ENCODE measurements at places on chromosomes 3 and 15.

GRCh38 chr15:67760901-67761300 is 64.4 kb upstream of the SKOR1 start:
- DNase-seq = no peak

GRCh38 chr15:100944986-100945385 is 25.8 kb downstream of the LRRK1 start:
- DNase-seq = no peak

GRCh38 chr3:182738583-182739411 is 54.5 kb upstream of the ATP11B start:
- no peak for DNase-seq

DNA sequence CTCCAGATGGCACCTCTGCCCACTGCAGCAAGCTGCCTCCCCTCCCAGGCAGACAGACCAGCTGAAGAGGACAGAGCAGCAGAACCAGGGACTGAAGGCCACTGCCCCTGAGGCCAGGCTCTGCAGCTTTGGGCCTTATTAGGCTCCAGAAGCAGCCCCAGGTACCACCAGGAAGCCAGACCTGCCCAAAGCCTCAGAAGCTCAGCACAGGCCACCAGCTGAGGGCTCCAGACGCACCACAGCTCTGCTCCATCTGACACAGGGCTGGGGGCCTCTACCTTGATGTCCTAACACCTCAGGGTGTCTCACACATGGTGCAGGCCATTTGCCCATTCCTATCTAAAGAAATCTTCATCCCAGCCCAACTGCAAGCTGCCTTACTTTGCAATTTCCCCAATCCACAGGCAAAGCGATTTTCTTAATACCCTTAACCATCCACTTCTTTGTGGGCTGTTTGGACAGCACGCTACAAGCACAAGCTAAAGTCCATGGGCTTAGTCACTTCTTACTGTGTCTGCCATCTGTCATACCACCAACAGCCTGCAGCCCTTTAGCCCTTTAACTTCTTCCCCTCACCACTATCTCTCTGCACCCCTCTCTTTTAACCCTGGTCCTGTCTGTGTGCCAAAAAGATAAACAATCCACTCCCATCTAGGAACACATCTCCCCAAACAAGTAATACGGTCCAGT is 112.1 kb downstream of the IQSEC1 start:
- DNase-seq = no peak

DNA sequence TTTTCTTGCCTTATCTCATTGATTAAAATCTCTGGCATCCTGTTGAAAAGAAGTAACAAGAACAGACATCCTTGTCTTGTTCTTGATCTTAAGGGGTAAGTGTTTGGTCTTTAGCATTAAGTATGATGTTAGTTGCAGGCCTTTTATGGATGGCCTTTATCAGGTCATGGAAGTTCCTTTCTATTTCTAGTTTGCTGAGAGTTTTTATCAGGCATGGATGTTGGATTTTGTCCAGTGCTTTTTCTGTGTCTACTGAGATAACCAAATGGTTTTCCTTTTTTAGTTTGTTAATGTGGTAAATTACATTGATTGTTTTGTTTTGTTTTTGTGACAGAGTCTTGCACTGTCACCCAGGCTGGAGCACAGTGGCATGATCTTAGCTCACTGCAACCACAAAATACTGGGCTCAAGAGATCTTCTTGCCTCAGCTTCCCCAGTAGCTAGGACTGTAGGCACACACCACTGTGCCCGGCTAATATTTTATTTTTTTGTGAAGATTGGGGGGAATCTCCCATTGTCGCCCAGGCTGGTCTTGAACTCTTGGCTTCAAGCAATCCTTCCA is 26.3 kb downstream of the MRAS start:
- DNase-seq = no peak

DNA sequence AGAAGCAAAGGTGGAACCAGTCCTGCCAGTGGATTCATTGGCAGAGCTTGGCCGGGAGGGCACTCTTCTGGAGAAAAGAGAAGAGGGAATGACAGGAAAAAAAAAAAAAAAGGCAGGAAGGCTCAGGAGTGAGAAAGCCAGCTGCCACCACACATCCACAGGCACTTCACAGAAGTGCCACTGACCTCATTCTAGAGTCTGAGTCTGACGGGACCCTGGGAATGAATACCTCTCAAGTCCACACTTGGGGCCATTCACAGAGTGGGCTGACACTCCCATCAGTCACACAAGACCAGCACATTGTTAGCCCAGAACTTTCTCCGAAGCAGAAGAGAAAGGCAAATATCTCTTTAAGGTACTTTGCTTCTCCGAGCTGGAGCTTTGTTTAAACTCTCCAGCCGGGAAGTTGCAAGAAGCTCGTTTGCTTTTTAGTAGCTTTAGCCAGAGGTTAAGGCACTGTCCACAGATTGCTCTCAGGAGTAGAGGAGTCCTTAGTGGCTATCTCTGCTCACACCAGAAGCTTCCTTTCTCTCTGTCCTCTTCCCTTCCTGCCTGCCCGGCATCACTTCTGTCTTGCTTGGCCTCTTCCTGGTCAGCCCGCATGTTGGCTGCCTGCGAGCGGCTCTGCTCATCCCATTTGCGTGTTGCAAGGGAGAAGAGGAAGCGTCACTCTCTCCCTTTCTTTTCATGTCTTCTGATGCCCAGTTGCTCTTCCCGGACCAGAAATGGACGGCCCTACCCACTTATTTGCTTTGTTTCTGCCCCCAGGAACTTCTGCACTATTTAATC is 53.8 kb downstream of the CMTM6 start:
- DNase-seq = no peak

GRCh38 chr3:151421938-151422337 is 37.4 kb upstream of the P2RY12 start:
- DNase-seq = no peak

DNA sequence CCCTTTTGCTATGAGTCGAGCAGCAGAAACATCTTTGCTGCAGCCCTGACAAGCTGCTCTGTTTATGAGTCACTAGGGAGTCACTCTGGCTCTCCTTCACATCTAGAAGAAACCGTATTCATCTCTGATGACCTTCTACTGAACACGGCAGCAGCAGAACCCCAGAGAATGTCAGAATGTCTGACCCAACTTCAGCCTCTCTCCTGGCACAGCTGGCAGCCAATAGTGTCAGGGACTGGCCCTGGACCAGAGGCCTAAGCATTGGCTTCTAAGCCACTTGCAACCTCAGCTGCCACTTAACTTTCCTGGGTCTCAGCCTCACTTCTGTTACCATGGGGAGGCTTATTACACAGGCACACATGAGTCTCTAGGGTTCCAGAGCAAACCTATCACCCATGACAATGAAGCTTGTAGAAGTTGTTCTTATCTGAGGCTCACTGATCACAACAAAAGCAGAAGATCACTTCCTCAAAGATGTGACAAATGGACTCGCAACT is 184.1 kb upstream of the TLE3 start:
- DNase-seq = peak; percentile 68

DNA sequence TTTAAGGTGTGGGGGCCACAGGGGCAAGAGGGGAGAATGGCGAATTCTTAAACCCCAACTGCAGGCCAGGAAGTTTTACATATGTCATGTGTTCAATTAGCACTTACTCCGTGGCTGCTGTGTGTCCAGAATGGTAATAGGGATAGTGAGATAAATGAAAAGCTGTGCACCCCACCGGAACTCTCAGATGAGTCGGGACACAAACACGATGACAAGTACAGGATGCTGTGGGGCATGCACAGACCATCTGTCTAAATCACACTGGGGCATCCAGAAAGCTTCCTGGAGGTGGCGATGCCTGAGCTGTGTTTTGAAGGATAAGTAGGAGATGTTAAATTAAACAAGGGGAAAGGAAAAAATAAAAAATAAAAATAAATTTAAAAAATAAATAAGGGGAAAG is 18.3 kb upstream of the TMEM158 start:
- no peak for DNase-seq

- no peak for DNase-seq
These were observed 397.8 kb upstream of the NR2F2 start for GRCh38 chr15:95932676-95933075.

DNA sequence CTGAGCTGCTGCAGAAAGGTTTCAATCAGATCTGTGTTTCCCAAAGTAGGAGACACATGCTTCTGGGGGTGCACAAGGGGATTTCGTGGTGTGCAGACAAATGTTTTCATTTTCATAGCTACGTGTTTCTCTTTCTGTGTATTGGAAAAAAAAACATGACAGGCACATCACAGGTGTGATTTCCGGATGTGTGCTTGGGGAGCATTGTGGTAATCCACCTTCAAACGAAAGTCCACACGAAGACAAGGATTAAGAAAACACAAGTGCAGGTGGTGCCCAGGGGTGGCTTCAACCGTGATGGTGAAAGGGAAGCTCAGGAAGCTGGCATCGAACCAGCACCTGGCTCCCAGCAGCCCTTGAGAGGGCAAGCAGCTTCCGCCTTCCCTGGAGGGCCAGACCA is 164.6 kb upstream of the LINGO1 start:
- no peak for DNase-seq

DNA sequence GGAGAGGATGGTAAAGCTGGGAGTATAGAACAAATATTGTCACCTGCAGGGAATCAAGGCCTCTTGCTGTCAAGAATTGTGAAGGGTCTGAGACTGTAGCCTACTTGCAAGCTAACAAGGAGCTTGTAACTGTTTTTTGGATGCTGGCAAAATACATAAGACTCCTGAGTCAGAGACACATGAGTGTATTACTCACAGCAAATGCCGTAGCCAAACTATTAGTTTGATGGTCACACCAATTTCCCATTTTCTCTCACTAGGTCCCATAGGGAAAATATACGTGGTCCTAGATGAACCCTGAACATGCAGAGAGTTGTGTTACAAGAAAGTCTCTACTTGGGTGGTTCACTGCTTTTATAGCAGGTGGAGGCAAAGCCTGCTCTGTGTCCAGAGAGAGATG is 44.7 kb upstream of the LIPC start:
- no peak for DNase-seq

- DNase-seq = no peak
These were observed 24.7 kb upstream of the TM2D3 start for GRCh38 chr15:101676921-101677329.

DNA sequence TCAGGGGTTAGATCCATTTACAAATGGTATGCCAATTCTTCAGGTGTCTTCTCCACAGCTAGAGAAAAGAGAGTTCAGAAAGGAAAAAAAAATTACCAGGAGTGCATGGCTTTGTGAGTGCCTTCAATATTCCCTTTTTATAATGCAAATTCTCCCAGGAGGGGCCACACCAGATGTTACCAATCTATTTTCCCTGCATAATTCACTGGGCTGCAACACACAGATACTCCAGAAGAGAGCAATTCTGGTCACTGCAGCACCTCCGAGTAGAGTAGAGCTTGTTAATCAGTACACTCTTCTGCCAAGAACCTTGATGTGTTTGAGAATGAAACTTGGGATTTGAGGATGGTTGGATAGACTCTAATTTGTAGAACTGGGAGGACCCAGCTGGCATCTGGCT is 80.7 kb upstream of the SPRED1 start:
- no peak for DNase-seq

GRCh38 chr15:70049701-70050301 is 47.9 kb downstream of the TLE3 start:
- no peak for DNase-seq

DNA sequence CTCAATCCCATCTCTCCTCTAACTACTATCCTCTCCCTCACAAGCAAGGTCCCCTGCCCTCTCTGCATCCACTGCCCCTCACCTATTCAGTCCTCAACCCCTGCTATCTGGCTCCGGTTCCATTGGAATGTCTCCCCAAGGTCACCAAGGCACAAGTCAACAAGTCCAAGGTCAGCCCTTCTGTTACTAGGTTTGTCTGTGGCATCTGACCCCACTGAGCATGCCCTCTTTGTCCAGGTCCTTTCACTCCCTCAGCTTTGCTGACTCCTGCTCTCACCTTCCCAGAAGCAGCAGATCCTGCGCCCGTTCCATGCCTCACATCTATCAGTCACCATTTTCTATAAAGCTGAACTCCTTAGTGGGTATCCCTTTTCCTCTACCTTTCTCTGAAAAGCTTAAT is 8.3 kb upstream of the SEMA7A start:
- no peak for DNase-seq

DNA sequence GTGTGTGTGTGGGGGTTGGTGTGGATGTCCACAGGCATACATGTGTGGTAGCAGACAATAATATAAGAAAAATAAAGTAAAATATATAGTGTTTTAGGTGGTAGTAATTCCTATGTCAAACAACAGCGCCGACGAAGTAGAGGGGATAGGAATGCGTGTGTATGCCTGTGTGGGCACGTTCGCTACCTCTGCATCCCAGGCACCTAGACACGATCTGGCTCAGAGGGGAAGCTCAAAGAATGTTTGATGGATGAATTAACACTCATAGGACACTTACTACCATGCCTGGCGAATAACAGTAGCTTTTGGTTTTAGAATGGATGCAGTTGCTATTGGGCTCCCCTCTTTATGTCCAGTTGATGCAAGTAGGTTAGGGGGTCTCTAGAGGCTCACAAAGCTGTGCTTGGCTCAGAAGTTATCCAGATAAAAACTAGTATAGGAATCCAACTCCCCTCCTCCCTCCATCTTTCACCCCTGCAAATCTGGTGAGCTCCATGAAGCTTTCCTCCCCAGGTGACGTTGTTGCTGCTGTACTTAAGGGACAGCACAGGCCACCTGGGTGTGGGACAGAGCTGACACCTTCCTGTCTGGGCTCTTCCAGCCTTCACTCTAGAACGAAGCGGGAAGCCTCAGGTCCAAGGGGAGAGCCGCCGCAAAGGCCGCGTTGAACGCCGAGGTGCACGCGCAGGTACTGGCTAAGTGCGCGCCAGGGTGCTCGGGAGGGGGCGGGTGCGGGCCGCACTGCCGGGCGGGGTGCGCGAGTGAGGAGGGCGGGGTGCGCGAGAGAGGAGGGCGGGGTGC is 192.6 kb upstream of the LYSMD4 start:
- peak; percentile 68 for DNase-seq

DNA sequence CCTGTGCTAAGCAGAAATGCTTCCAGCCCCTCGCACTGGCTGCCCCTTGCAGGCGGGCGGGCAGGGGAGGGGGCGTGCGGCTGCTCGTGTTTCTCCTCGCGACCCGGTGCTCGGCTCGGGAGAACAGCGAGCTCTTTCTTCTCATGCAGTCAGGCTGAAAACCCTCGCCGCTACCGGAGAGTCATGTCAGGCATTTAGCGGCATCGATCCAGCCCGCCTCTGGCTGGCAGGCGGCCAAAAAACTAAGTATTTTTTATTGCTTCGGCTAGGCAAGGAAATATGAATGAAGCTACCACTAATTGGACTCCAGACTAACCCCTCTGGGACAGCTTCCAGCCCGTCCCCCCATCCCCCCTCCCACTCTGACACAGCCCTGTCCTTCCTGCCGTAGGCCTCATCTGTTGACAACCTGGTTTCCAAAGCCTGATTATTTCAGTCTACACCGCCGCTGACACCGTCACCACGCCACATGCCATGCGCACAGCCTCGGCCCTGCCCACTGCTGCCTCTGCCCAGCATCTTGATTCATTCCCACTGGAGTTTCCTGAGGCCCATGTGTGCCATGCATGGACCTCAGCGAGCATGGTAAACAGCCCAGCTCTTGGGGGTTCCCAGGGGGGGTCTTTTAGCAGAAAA is 35.3 kb downstream of the TLE3 start:
- peak; percentile 25 for DNase-seq

DNA sequence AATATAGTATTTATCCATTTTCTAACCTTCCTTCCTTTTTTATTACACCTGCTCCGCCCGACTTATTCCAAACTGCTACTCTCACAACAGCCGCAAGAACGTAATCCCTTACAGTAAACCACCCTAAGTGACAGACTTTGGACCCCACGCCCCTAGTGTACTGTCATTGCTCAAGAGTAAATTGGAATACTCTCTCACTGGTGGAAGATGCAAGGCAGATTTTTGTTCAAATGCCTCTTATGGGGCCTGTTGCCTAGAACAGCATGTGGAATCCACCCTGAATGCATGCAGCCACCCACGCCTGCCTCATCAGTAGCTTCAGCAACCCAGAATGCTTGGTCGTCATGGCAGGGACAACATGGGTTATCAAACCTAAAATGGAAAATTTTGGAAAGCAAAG is 226.2 kb upstream of the ST8SIA2 start:
- DNase-seq = peak; percentile 30

GRCh38 chr3:186821429-186822387 is 15.4 kb upstream of the RFC4 start:
- DNase-seq = no peak
